Activated naive CD4-positive, alpha-beta T cell (primary cell): ENCODE measurements at places on chromosomes 1 and 21.

- no peak for DNase-seq
Observed at GRCh38 chr1:83845437-83846071, 153.4 kb downstream of the TTLL7 start.

- DNase-seq, result no peak
Observed at GRCh38 chr1:96038636-96039035, 682.9 kb upstream of the PTBP2 start.

DNA sequence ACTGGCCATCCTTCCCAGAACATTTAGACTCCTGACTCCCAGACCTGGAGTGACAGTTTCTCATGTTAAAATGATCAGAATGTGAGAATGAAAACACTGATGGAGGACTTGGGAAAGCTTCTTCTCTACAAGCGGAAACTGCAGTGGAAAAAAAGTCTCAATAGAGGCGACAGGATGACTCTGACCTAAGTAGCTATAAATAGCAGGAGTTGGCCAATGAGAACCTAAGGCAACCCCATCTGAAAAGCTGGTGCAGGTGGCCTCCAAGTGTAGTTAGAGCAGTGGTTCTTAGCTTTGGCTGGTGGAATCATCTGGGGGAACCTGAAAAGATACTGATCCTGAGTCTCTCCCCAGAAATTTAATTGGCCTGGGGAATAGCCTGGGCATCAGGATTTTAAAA lies 44.2 kb upstream of the EXOSC10 start:
- DNase-seq, result no peak

DNA sequence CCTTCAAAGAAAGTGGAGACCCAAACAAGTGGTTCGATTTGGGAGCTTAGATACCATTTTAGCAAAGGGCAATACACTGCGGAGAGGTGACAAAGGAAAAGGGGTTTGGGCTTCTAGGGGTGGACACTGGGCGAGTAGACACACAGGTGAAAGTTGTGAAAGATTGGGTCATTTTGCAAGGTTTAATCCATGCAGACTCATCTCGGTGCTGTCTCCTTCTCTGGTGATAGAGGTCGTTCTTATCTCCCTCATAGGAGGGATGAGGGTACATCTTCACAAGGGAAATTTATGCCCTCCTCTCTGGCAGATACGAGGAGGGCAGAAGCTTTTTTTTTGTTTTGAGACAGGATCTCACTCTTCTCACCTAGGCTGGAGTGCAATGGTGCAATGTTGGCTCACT lies 6.4 kb upstream of the IGSF5 start:
- no peak for DNase-seq

- no peak for DNase-seq
Observed at GRCh38 chr21:27419153-27419552, 452.3 kb upstream of the ADAMTS5 start.

- DNase-seq, result no peak
Observed at GRCh38 chr1:224273641-224274040, 56.3 kb downstream of the NVL start.

GRCh38 chr1:194078765-194079164 lies 892.4 kb upstream of the B3GALT2 start:
- DNase-seq, result no peak

DNA sequence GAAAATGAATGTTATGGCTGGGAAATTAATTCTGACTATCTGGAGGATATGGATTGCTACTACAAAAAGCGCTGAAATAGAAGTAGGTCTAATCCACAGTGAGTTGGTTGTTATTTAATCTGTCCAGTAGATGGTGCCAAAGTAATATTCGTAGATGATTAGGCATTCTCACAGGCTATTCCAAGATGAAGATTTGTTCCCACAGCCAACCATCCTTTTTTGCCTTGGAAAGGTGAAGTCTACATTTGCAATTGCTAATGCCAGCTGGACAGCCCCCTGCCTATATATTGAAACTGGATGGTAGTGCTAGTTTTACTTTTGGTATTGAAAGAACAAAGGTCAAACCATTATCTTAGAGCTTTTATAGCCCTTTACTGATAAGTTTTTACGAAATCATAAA lies 43.8 kb downstream of the RBM11 start:
- DNase-seq, result no peak

DNA sequence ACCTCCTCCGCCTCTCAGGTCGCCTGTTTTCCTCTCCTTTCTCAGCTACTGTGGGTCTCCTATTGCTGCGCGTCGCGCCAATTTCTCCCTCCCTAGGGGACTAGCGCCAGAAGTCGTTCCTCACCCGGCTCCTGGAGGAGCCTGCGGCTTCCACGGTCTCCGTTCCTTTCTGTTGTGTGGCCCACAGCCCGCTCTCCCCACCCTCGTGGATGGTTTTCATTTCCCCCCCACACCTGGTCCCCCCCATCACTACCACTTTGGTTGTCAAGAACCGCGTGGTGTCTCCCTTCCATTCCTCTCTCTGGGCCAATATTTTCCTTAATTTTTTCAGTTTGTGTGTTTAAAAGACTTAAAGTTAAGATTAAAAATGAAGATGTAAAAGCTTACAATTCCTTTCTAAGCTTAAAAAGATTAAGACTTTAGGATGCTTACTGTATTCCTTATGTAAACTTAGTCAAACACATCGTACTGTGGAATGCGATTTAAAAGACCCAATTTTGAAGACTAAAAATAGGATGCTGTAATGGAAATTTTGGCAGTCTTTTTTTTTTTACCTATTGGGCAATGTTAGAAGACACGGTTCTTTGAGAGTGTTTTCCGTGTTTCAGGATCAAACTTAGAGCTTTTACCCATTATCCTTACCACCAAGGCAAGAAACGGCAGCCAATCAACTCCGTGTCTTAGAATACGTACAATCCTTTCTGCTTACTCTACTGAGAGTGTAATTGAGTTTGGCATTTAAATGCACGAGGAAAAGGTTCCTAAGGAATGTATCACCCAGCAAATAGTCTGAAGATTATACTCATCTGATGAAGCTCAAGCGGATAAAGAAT lies 773 bp downstream of the CNST start:
- DNase-seq, result no peak

DNA sequence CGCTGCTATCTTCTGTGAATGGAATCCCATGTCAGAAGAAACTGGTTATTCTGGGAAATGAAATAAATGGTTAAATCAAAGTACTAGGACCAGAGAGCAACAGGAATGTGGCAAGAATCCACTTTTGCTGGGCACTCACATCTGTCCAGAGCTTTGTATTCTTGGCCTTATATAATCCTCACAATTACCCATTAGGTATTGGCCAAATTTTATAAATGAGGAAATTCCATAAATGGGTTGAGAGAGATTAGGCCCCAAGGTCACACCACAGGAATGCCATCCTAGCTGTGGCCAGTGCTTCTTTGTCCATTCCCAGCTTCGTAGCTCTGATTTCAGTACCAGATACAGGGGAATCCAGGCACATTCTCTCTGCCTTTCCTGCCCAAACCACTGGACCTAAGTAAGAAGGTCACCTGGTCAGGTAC lies 76.1 kb upstream of the HOOK1 start:
- no peak for DNase-seq

DNA sequence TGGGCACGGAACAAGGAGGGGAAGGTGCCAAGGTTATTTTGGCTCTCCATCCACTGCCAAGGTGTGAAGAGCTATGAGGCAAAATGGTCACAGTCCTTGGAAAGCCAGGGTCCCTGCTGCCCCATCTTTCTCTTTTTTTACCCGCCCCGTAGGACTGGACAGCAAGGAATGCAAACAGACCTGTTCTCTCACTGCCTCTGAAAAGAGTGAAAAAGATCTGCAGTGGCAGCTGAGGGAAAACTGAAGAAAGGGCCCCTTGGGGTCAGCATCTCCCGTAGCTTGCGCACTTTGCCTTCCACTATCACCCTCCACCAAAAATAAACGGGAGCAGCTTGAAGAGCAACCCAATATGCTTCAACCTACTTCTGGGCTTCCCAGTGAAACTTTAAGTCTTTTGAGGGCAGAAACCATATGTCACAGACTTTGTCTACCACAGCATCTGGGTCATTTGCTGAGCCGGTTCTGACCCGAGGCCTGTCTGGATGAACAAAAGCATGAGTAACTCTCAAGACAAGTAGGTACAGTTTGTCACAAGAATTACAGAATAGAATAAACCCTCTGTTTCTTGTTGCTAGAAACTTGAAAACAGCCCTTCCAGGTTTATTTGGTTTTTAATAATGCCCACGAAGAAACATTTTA lies 9.4 kb upstream of the KIF14 start:
- DNase-seq, result no peak
